Keratinocyte (primary cell): ENCODE measurements at places on chromosomes 16 and 17. TPM values are rescaled to one million over a fixed set of nuclear protein-coding genes. Genes with fewer than 3 reads are reported as not detected.

Gene SDK2
- 1.8 to 4.5 TPM (median 2.8 TPM) in 3 replicates for polyA plus RNA-seq

Gene KRT20
- polyA plus RNA-seq: not detected in 3 replicates

Gene ABI3
- 0.03 TPM in 1 of 3 replicates, not detected in the others for polyA plus RNA-seq

Gene PIEZO1
- 62.8 to 136 TPM (median 120 TPM) in 3 replicates for polyA plus RNA-seq

Gene TMEM220
- polyA plus RNA-seq: 2.1 to 3.3 TPM (median 2.4 TPM) in 3 replicates

Gene PYDC1
- not detected in 3 replicates for polyA plus RNA-seq

Gene TTLL6
- polyA plus RNA-seq: not detected in 3 replicates

- no peak for DNase-seq
These were observed 48.4 kb downstream of the COTL1 start for GRCh38 chr16:84569382-84569987.

GRCh38 chr17:69084911-69085310, 24.2 kb upstream of the ABCA9 start:
- DNase-seq: no peak

DNA sequence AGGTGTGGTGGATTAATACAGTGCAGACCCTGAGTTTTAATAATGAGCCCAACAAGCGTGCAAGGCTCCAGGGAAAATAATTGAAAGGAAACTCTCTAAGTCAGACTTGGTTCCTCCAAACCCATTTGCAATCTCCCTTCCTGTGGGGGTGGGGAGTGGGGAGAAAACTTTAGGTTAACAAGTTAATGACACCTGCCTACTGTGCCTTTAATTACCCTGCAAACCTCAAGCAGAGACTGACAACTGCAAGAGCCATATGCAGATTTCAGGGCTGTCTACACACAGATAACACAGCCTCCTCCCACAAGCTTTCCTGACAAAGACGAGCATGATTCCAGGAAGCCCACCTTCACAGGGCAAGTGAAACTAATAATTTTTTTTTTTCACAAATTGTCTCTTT, 359.3 kb downstream of the HS3ST4 start:
- no peak for DNase-seq

DNA sequence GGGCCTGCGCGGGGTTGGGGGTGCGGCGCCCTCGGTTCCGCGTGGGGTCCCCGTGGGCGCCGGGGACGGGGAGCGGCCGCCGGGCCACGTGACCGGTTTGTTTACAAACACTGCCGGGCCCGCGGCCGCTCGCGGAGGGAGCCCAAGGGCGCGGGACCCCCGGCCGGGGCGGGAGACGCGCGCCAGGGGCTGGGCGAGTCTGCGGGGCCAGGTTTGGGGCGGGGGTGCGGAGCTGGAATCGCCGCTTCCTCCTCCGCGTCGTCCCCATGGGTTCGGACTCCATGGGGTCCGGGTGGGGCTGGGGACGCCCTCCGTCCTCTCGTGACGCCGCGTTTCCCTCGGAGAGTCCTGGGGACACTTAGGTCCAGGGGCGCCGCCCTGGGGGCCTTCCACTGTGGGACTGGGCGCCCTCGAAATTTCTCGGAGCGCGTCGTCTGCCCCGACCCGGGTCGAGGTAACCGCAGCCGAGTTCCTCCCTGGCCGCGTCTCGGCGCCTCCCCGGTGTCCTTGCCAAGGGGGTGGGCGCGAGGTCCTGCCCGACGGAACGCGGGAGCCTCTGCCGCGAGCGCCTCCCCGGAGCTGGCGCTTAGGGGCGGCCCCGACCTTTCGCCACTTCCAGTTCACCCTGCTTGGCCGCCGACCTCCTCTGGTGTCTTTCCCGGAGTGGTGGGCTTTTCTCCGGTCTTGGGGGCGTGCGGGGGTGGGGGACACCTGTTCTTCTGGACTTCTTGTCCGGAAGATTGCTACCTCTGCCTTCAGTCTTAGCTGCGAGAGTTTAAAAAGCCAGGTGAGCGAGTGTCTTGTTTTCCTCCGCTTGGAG, 684 bp downstream of the YPEL2 start:
- no peak for DNase-seq

- DNase-seq: no peak
These were observed 45.0 kb downstream of the SOST start for GRCh38 chr17:43713494-43714162.

- no peak for DNase-seq
These were observed 14.9 kb downstream of the BANP start for GRCh38 chr16:87966064-87966645.

GRCh38 chr17:9064311-9064834, 43.1 kb downstream of the NTN1 start:
- no peak for DNase-seq

GRCh38 chr17:1009229-1010085, 12.5 kb downstream of the TIMM22 start:
- DNase-seq: no peak

DNA sequence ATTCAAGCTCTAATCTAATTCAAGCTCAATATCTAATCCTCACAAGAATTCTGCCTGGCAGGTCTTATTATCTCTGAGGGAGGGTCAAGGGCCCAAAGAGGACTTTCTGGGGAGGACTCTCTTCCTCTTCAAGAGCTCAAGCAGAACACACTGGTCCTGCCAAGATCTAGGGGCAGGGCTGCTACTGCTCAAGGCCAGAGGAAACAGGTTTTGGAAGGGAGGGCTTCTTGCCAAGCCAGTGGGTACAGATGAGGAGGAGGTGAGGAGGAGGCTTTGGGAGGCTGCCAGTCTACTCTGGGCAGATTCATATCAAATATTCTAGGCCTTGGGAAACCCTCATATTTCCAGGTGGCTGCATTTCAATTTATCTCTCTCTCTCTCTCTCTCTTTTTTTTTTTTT, 51.8 kb upstream of the IL34 start:
- no peak for DNase-seq

- no peak for DNase-seq
These were observed 85.9 kb upstream of the SMURF2 start for GRCh38 chr17:64747938-64748540.

GRCh38 chr17:38369124-38369886, 17.7 kb downstream of the SOCS7 start:
- DNase-seq: no peak
